ENCODE measurements at places on chromosomes 5 and 9. TPM values are rescaled to one million over a fixed set of nuclear protein-coding genes. Genes with fewer than 3 reads are reported as not detected.

Gene STPG3
- polyA plus RNA-seq: not detected

Gene SNCAIP
- 0.03 TPM for polyA plus RNA-seq

Gene PPP3R2
- not detected for polyA plus RNA-seq

Gene LNPEP
- polyA plus RNA-seq: 2.9 TPM

Gene MEIKIN
- not detected for polyA plus RNA-seq

Gene MARCOL
- not detected for polyA plus RNA-seq

Gene CNTNAP3
- 1.7 TPM for polyA plus RNA-seq

Gene ZBED3
- polyA plus RNA-seq: 0.65 TPM

Gene SNAPC3
- polyA plus RNA-seq: 10.1 TPM

Gene LHX2
- not detected for polyA plus RNA-seq

Gene SLC4A9
- not detected for polyA plus RNA-seq

Gene MCIDAS
- polyA plus RNA-seq: 0.02 TPM

Gene RNF180
- 1.0 TPM for polyA plus RNA-seq

Gene DAB2IP
- 14.1 TPM for polyA plus RNA-seq

Gene KIF20A
- 34.4 TPM for polyA plus RNA-seq

Gene ITK
- not detected for polyA plus RNA-seq

Gene MRRF
- 45.4 TPM for polyA plus RNA-seq

Gene CDC25C
- polyA plus RNA-seq: 7.8 TPM

Gene IL17B
- polyA plus RNA-seq: not detected

Gene OR13F1
- not detected for polyA plus RNA-seq

Gene FBLL1
- polyA plus RNA-seq: not detected

Gene ABLIM3
- polyA plus RNA-seq: 5.5 TPM

Gene GGTA1
- polyA plus RNA-seq: not detected

Gene TBCA
- polyA plus RNA-seq: 339 TPM

Gene LCN12
- 0.16 TPM for polyA plus RNA-seq

Gene QSOX2
- polyA plus RNA-seq: 7.0 TPM
